ENCODE measurements at places on chromosomes 2 and 18. TPM values are rescaled to one million over a fixed set of nuclear protein-coding genes. Genes with fewer than 3 reads are reported as not detected.

Gene NIF3L1
- total RNA-seq: 19.3 TPM

Gene BCL11A
- total RNA-seq: 1.3 TPM

Gene ZBTB7C
- 0.85 TPM for total RNA-seq

Gene STARD6
- not detected for total RNA-seq

Gene NR4A2
- total RNA-seq: 0.68 TPM

All from pericardium fibroblast (primary cell).